Ascending aorta (tissue), 2 donors: ENCODE measurements at places on chromosomes 2 and 18. TPM values are rescaled to one million over a fixed set of nuclear protein-coding genes. Genes with fewer than 3 reads are reported as not detected.

Gene AFG3L2
- total RNA-seq: 31.5 TPM

- no peaks in the 10 kb centered on the region for H3K4me1 ChIP-seq
- no peaks in the 10 kb centered on the region for H3K27me3 ChIP-seq
- H3K27ac ChIP-seq: no peak overlapping the region
- DNase-seq: no peak
- H3K36me3 ChIP-seq: no peaks in the 10 kb centered on the region
- no peak overlapping the region for H3K4me3 ChIP-seq
These were observed 149.0 kb downstream of the DSEL start for GRCh38 chr18:67367540-67367939.

Gene TNFAIP6
- 13.6 TPM for total RNA-seq

- H3K4me3 ChIP-seq: no peak overlapping the region
- H3K27me3 ChIP-seq: no peaks in the 10 kb centered on the region
- DNase-seq: no peak
- H3K36me3 ChIP-seq: no peaks in the 10 kb centered on the region
These were observed 165.3 kb upstream of the KLHL29 start for GRCh38 chr2:23219666-23220065.

DNA sequence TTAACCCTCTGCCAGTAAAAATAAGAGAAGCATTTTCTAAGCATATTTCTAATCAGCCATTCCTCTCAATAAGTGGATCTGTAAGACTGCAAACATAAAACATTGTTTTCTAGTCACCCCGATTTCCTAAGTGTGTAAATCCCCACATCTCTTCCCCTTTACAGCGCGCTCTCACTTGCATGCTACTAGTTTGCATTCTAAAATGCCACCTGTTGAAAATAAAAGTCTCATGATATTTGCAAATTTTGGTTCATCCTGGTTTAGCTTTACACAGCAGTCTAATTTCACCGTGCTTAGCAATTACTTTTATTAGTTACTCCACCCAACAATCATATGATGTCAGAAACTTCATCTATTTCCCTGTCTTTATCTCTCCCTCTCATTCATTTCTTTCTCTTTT, 1230.7 kb upstream of the ZEB2 start:
- H3K4me3 ChIP-seq: no peak overlapping the region
- no peaks in the 10 kb centered on the region for H3K36me3 ChIP-seq
- no peaks in the 10 kb centered on the region for H3K27me3 ChIP-seq
- no peak for DNase-seq
- peaks cover 21% of the 10 kb centered on the region for H3K4me1 ChIP-seq

GRCh38 chr2:68356599-68357239, 8.4 kb upstream of the PLEK start:
- H3K4me3 ChIP-seq: no peak overlapping the region
- H3K27me3 ChIP-seq: no peaks in the 10 kb centered on the region
- no peak overlapping the region for H3K27ac ChIP-seq
- H3K4me1 ChIP-seq: no peaks in the 10 kb centered on the region

GRCh38 chr2:227482638-227483340, 10.8 kb downstream of the AGFG1 start:
- H3K4me1 ChIP-seq: peaks cover 14% of the 10 kb centered on the region
- no peak overlapping the region for H3K4me3 ChIP-seq
- DNase-seq: no peak
- no peak overlapping the region for H3K27ac ChIP-seq
- no peaks in the 10 kb centered on the region for H3K27me3 ChIP-seq

DNA sequence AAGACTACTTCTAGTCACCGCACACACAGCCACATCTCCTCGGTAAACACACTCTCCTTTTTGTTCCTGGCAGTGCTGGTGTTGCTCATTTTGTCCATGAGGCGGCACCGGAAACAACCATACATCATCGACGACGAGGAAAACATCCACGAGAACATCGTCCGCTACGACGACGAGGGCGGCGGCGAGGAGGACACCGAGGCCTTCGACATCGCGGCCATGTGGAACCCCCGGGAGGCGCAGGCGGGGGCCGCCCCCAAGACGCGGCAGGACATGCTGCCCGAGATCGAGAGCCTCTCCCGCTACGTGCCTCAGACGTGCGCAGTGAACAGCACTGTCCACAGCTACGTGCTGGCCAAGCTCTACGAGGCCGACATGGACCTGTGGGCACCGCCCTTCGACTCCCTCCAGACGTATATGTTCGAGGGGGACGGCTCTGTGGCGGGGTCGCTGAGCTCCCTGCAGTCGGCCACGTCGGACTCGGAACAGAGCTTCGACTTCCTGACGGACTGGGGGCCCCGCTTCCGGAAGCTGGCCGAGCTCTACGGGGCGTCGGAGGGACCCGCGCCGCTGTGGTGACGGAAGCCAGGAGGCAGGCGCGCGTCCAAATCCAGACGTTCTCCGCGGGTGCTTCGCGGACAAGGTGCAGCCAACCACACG, 221.0 kb downstream of the CDH20 start:
- no peaks in the 10 kb centered on the region for H3K36me3 ChIP-seq
- no peak overlapping the region for H3K27ac ChIP-seq
- peak overlapping the region; percentile 27 for H3K4me3 ChIP-seq
- H3K4me1 ChIP-seq: no peaks in the 10 kb centered on the region

Gene ANXA4
- total RNA-seq: 29.1 TPM

Gene UBE2E3
- total RNA-seq: 125 TPM

- H3K36me3 ChIP-seq: peaks cover 15% of the 10 kb centered on the region
- H3K4me1 ChIP-seq: no peaks in the 10 kb centered on the region
- H3K27ac ChIP-seq: no peak overlapping the region
- no peak for DNase-seq
- H3K4me3 ChIP-seq: no peak overlapping the region
These were observed 232.9 kb downstream of the HDAC4 start for GRCh38 chr2:239167766-239168444.

DNA sequence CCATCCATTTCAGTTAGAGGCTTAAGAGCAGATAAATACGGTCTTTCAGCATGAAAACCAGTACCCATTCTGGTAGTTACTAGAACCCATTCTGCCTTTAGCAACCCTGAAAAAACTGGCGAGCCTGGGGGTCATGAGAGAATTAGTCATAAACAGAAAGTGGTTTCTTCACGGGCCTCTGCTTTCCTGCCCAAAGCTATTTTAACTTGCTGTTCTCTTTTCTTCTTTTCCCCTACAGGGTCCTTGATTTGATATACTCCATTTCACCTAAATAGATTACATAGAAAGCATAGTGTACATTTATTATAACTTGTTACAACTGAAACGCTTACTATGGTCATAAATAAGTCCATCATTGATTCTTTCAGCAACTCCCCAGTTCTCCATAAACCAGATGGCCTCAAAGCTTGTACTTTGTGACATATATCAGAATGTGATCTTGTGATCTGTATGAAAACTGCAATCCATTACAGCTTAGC, 48.3 kb downstream of the WDFY1 start:
- no peak overlapping the region for H3K27ac ChIP-seq
- no peak overlapping the region for H3K4me3 ChIP-seq
- DNase-seq: no peak
- no peaks in the 10 kb centered on the region for H3K27me3 ChIP-seq
- H3K36me3 ChIP-seq: peaks cover 66% of the 10 kb centered on the region
- H3K4me1 ChIP-seq: no peaks in the 10 kb centered on the region

GRCh38 chr2:68418855-68419254, 48.2 kb downstream of the FBXO48 start:
- H3K27ac ChIP-seq: no peak overlapping the region
- H3K4me3 ChIP-seq: no peak overlapping the region
- DNase-seq: no peak
- no peaks in the 10 kb centered on the region for H3K4me1 ChIP-seq
- H3K36me3 ChIP-seq: no peaks in the 10 kb centered on the region

Gene KLHL14
- not detected for total RNA-seq

Gene CELF4
- not detected for total RNA-seq

Gene CDH7
- not detected for total RNA-seq

DNA sequence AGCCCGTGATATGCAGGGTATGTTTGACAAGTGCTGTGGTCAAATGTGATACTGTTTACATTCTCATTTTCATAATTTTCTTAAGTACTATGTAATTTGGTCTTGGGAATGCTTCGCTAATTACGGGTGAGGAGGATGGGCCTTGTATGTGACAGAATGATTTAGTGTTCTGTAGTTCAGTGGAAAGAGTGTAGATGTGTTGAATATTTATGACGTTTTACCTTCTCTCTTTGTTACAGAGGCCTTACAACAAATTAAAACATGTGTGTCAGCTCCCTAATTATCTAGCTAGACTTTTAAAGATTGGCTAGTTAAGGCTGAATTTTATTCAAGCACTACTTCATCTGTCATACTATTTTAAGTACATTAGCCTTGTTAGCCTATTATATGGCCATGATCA, 10.6 kb upstream of the CHRNA1 start:
- H3K27ac ChIP-seq: no peak overlapping the region
- no peak for DNase-seq
- no peak overlapping the region for H3K4me3 ChIP-seq
- H3K36me3 ChIP-seq: no peaks in the 10 kb centered on the region
- no peaks in the 10 kb centered on the region for H3K4me1 ChIP-seq

- H3K4me3 ChIP-seq: no peak overlapping the region
- H3K27ac ChIP-seq: no peak overlapping the region
- DNase-seq: no peak
- no peaks in the 10 kb centered on the region for H3K27me3 ChIP-seq
- no peaks in the 10 kb centered on the region for H3K36me3 ChIP-seq
- no peaks in the 10 kb centered on the region for H3K4me1 ChIP-seq
These were observed 433.5 kb upstream of the LRATD1 start for GRCh38 chr2:14199040-14199439.

- H3K4me3 ChIP-seq: no peak overlapping the region
- H3K4me1 ChIP-seq: no peaks in the 10 kb centered on the region
- H3K27me3 ChIP-seq: no peaks in the 10 kb centered on the region
- no peaks in the 10 kb centered on the region for H3K36me3 ChIP-seq
These were observed 166.6 kb downstream of the EPHA4 start for GRCh38 chr2:221405521-221405920.

DNA sequence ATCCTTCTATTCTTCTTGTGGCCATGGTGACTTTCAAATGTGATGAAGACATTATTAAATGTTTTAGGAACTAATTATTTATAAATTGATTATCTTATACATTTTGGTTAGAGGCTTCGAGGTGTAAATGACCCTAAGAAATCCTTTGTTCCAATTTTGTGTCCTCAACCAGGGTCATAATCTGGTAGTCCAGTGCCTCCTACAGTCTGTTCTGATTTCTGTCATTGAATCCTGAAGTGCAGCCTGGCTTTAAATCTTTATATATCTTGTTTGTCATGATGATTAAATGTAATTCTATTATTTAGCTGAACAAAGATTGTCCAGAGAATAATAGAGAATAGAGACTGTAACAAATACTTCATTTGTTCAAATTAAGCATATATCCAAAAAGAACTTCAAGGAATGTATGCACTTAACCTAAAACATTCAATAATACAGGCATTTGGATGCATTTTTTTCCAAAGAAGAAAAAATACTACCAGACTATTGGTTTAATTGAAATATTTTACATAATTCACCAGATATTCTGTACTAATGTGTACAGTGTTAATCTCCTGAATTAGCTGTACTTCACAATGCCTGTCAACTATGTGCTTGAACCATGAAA, 89.8 kb downstream of the PRPF40A start:
- no peak for DNase-seq
- no peak overlapping the region for H3K4me3 ChIP-seq
- no peaks in the 10 kb centered on the region for H3K4me1 ChIP-seq
- H3K27ac ChIP-seq: peak overlapping the region; percentile 5
- H3K36me3 ChIP-seq: peaks cover 21% of the 10 kb centered on the region
- no peaks in the 10 kb centered on the region for H3K27me3 ChIP-seq

GRCh38 chr2:190695739-190696138, 46.9 kb downstream of the NAB1 start:
- H3K4me3 ChIP-seq: no peak overlapping the region
- no peaks in the 10 kb centered on the region for H3K27me3 ChIP-seq
- DNase-seq: no peak
- no peaks in the 10 kb centered on the region for H3K4me1 ChIP-seq

DNA sequence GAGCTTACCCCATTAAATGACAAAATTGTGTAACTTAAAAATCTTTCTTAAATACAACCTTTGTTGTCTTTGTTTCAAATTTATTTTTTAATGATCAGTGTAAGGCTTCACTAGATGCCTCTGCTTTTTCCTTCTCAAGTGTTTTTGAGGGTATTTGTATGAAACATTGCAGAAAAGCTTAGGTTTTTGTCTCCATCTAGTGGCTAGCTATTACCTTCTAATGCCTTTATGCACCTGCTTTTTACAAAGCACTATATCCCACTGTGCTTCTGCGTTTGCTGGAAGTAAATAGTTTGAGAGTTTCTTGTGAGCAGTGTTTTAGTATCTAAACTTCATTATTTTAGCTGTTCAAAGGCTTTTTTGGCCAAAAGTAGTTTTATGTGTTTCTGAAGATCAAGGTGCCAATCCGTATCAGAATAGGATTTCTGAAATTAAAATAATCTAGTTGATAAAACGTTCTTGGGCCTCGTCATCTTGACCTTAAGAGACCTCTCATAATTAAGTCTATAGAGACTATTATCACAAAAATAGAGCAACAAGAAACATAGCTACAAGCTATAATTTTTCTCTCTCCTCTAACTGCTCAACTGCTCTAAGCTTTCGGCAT, 47.0 kb downstream of the IWS1 start:
- DNase-seq: no peak
- no peaks in the 10 kb centered on the region for H3K4me1 ChIP-seq
- peaks cover 40% of the 10 kb centered on the region for H3K36me3 ChIP-seq
- H3K27ac ChIP-seq: no peak overlapping the region
- no peaks in the 10 kb centered on the region for H3K27me3 ChIP-seq
